ENCODE measurements at places on chromosomes 7 and 10. TPM values are rescaled to one million over a fixed set of nuclear protein-coding genes. Genes with fewer than 3 reads are reported as not detected.

WNT8B gene
- 0.40 TPM for total RNA-seq

EVX1 gene
- not detected for total RNA-seq

TAX1BP1 gene
- 65.1 TPM for total RNA-seq

MAT1A gene
- not detected for total RNA-seq

GATA3 gene
- total RNA-seq: 48.1 TPM

Data from activated CD4-positive, alpha-beta T cell treated with anti-CD3 and anti-CD28 coated beads, Interleukin-2, amount 10 ng/mL, durations not matched to agents 7 days and 5 days (primary cell).